ENCODE measurements at places on chromosomes 16 and 17.

DNA sequence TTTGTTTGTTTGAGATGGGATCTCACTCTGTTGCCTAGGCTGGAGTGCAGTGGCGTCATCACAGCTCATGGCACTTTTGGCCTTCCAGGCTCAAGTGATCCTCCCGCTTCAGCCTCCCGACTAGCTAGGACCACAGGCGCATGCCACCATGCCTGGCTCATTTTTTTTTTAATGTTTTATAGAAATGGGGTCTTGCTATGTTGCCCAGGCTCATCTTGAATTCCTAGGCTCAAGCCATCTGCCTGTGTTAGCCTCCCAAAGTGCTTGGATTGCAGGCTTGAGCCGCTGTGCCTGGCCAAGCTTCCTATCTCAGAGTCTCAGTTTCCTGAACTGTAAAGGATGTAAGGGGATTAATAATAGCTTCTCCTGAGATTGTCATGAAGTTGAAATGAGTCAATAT is 8.0 kb downstream of the SBK1 start:
- no peak for DNase-seq

DNA sequence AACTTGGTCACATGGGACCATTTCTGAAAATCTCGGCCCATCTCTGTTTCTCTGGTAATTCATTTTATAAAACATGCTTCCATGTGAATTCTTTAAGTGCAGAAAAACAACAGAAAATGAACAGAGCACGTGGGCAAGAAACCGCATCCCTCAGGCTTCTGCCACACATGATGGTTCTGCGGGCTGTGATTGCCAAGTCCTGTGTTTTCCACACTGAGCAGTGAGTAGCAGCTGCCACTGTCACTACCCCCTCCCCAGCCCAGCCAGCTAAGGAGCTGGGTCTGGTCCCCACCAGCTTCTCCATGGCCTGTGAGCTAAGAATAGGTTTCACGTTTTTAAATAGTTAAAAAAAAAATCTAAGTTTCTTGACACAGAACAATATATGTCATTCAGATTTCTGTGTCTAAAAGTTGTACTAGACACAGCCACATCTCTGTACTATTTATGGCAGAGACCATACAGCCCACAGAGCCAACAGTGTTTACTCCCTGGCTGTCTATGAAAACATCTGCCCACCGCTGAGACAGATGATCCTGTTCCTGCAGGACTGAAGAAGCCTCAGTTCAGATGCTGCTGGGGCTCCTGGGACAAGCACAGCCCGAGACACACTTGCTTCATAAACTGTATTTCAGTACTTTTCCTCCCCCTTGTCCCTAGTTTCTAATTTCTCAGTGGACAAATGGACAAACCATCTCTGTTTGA is 41.5 kb downstream of the USP22 start:
- no peak for DNase-seq

- no peak for DNase-seq
These were observed 27.8 kb downstream of the ZC3H18 start for GRCh38 chr16:88597856-88598491.

GRCh38 chr16:23962001-23962400 is 126.2 kb downstream of the PRKCB start:
- DNase-seq, result no peak

DNA sequence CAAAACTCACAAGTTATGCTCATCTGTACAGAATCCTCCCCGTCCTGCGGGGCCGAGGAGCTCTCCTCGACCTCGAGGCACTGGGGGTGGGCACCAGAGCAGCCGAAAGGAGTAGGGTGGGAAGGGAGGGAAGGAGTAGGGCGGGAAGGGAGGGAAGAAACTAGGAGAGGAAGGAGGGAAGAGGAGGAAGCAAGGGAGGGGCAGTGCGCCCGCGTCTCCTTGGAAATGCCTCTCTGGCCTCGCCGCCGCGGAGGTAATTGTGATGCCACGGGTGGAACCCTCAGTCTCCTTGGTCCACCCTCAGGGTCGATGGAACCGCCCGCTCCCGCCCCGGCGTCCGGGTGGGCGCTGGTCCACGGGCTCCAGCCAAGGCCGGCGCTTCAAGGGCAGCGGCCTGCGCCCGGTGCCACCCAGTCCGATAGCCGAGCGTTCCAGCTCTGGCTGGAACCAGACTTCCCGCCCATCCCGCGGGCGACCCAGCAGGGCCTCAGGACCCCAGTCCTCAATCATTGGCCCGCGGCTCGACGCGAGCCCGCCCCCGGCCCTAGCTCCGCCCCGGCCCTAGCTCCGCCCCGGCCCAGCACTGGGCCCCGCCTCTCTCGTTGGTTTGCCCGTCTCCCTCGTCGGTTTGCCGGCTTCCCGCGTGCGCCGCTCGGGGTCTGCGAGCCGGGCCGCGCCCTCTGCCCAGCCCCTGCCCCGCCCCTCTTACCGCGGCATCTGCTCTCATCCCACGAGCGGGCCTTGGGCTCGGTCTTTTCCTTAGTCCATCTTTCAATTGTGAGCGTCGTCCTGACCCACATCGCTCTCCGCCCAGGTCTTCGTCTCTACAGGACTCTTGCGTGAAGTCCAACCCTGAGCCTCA is 596 bp downstream of the PROCA1 start:
- peak; percentile 83 for DNase-seq

GRCh38 chr16:77433146-77433545 is 1.7 kb downstream of the ADAMTS18 start:
- no peak for DNase-seq

- DNase-seq, result no peak
These were observed 102.9 kb upstream of the TMEM97 start for GRCh38 chr17:28216052-28216451.

GRCh38 chr17:67289181-67289876 is 44.3 kb upstream of the HELZ start:
- peak; percentile 36 for DNase-seq

DNA sequence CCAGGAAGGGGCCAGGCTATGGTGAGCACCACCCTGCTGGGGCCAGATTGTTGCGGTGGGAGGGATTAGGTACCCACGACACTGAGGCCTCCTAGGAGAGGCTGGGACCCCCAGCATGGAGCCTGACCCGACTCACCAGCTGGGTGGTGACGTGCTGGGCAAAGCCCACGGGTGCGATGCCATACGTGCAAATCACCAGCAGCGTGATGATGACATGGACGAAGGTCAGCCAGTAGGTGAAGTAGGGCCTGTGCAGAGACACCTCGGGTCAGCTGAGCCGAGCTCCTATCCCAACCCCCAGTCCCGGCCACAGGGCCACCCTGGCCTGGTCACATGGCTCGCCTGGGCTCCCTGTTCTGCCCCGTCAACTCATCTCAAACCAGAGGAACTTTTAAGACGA is 7.5 kb downstream of the AANAT start:
- no peak for DNase-seq

Data from inflammatory macrophage (primary cell).